ENCODE measurements at places on chromosomes 16 and 17.

- no peak for DNase-seq
Measured at GRCh38 chr16:49681217-49681883, 174.6 kb downstream of the ZNF423 start.

DNA sequence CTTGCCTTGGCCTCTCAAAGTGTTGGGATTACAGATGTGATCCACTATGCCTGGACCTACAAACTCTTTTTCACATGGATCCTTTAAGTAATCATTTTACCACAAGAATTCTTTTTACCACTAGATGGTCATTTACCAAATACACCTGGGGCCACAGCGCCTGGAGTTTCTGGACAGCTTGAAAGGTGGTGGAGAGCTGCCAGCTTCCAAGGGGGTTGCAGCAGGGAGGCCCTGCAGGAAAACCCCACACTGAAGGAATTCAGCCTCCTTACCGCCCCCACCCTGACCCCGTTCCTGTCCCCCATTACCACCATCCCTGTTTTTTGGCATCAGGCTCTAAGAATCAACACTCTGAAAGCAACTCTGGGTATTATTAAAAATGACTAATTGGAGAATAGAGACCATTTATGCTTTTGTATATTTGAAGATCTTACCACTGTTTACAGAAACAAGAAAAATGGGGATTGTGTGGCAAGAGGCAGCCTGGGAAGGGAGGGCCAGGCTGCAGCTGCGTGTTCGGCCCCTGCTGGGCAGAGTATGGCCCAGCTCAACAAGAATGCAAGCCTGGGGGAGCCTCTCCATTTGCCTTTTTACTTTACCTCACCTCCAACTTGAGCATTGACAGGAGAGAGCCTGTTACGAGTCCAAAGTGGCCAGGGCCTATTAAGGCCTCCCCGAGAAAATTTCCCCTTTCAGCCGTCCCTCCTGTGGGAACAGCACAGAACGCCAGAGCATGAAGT, 209.9 kb downstream of the ZFHX3 start:
- no peak for DNase-seq

DNA sequence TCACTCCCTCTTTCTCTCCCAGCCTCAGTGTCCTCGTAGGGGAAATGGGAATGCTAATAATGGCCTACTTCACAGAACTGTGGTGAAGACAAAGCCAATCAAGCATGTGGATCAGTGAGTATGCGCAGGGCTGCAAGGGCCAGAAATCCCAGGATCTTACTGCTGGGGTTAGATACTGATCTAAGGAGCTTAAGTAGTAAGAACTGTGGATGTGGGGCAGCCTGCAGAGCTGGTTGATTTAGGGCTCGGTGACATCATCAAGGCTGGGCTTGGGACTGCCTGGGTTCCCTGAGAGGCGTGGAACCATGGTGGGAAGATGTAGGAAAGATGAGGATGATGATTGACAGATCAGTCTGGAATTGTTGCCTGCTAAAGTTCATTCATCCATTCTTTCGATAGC, 25.6 kb downstream of the GOSR2 start:
- no peak for DNase-seq

DNA sequence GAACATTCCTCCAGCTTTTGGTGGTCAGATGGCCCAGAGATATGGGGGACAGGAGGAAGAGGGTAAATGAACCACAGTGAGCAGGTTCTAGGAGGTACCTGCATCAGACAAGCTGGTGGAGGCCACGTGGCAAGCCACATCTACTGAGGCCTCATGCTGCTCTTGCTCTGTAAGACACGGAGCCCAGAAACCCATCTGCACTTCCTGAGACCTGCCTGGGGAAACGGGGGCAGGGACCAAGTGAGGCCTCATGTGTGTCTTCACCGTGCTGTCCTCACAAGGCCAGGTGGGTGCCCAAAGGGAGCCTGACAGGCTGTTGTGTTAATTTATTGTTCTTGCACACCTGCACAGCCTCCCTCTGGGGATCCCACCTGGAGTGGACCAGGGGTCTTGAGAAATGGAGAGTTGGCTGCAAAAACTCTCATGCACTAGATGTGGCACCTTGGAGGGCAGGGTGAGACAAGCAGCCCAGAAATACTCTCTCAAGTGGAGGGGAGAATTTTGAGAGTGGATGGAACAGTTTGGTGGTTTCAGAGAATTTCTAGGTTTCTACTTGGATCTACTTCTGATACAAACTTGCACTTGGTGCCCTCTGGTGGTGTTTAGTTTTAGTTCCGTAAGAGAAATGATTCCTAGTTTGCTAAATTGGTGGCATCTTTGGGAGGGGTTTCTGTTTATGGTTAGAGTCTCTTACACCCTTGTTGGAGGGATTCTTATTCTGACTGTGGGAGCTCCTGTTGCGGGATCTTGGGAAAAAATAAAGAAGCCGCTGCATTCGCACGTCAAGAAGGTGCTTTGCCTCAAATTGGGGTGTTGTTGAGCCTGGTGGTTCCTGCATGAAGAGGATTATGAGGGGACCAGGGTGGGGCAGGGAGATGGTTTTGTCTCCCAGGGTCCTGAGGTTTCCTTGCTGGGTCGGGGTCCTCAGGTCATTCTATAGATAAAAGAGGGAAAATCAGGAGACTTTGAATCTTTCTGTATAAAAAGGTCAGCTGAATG, 47.5 kb downstream of the SLC6A2 start:
- peak; percentile 41 for DNase-seq

DNA sequence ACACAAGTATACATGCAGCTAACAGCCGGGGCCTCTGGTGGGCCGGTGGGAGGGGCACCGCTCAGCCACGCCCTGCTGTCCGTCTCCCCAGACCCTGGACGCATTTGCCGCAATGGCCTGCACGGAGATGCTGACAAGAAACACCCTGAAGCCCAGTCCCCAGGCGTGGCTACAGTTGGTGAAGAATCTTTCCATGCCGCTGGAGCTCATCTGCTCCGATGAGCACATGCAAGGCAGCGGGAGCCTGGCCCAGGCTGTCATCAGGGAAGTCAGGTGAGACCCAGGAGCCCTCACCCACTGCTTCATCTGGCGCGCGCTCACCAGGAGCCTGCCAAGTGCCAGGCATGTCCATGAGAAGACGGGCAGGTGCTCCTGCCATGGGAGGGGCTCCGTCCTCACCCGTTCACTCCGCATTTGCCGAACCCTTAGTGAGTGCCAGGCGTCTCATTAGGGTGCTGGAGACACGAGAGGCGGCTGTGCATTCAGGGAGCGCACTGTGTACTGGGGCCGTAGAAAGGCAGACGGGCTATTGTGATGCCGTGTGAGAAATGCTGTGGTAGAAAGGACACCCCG, 51.4 kb upstream of the ENDOV start:
- DNase-seq = no peak

DNA sequence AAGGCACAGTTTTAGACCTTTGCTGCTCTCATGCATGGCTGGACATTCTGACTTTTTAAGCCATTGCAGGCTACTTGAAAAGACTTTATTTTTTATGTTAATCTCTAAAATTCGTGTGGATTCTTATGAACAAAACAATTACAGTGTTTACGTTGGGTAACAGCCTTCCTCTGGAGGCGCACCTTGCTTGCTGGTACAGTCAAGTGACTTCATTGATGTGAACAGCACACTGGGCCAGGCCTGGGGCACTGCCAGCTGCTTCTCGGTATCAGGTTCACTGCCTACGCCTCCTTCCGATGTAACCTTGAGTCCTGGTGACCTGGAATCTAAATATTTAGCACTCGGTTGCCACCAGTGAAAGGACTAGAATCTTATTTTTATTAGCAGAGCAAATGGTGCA, 27.8 kb downstream of the MARCHF10 start:
- DNase-seq = no peak

- DNase-seq = no peak
Measured at GRCh38 chr17:42016411-42016831, 818 bp downstream of the DNAJC7 start.

GRCh38 chr17:43578699-43579565, 32.8 kb upstream of the ETV4 start:
- no peak for DNase-seq

GRCh38 chr16:49048557-49048956, 233.1 kb downstream of the CBLN1 start:
- DNase-seq = no peak

- DNase-seq = no peak
Measured at GRCh38 chr17:80647746-80648145, 103.1 kb downstream of the RPTOR start.

DNA sequence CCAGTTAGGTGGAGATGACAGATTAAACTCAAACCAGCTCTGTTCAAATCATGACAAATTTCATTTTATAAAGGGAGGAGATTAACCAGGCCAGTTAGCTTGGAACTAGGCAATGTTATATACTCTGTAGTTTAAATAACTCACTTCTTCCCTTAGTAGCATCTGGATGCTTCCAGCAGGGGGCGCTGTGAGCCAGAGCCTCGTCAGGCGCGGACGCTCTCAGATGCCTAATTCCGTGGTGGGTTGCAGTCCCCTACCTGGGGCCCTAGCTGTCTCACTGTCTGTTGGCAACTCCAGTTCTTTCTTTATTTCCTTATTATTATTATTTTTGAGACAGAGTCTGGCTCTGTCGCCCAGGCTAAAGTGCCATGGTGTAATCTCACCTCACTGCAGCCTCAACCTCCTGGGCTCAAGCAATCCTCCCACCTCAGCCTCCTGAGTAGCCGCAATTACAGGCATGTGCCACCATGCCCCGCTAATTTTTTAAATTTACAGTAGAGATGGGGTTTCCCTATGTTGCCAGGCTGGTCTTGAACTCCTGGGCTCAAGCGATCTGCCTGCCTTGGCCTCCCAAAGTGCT, 17.3 kb upstream of the WFDC1 start:
- peak; percentile 53 for DNase-seq

GRCh38 chr17:11138023-11138422, 103.0 kb upstream of the SHISA6 start:
- DNase-seq = no peak

- no peak for DNase-seq
Measured at GRCh38 chr16:47234-47633, 6.2 kb downstream of the POLR3K start.

DNA sequence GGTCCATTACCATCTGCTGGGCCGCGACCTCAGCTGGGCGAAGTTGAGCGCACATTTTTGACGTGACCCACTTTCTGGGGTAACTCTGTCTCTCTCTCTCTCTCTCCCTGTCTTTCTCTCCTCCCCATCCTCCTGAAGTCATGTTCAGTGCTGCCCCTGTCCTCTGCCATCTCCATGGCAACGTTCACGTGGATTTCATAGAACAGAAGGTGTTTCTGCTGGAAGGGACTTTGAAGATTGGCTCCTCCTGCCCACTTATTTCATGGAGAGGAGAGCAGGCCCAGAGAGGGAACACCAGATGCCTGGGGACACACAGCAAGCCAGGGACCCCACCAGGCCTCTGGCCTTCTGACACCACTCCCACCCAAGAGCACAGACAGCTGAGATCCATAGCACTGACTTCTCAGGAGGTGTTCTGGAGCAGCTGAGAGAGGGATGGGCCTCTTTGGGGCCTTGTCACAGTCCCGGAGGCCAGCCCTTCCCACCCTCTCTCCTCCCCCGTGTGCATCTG, 4.2 kb upstream of the CCNF start:
- no peak for DNase-seq

- no peak for DNase-seq
Measured at GRCh38 chr16:27922433-27922832, 141.1 kb downstream of the GSG1L start.

- DNase-seq = no peak
Measured at GRCh38 chr17:33983824-33984574, 271.1 kb upstream of the CCL2 start.

- DNase-seq = no peak
Measured at GRCh38 chr17:79873583-79873982, 34.3 kb upstream of the CBX4 start.

GRCh38 chr17:16418685-16419068, 3.3 kb downstream of the TRPV2 start:
- DNase-seq = no peak

- DNase-seq = no peak
Measured at GRCh38 chr16:69937465-69937951, 13.6 kb upstream of the CLEC18A start.

GRCh38 chr17:49312722-49313121, 49.3 kb downstream of the ZNF652 start:
- DNase-seq = no peak

- DNase-seq = no peak
Measured at GRCh38 chr17:49739641-49740271, 24.2 kb downstream of the FAM117A start.

GRCh38 chr17:72244956-72245355, 124.1 kb downstream of the SOX9 start:
- DNase-seq = no peak

GRCh38 chr16:59356709-59357108, 622.6 kb upstream of the GOT2 start:
- no peak for DNase-seq

GRCh38 chr17:50349243-50349600, 3.3 kb downstream of the XYLT2 start:
- no peak for DNase-seq

- DNase-seq = no peak
Measured at GRCh38 chr17:79485991-79486390, 124.9 kb downstream of the RBFOX3 start.

DNA sequence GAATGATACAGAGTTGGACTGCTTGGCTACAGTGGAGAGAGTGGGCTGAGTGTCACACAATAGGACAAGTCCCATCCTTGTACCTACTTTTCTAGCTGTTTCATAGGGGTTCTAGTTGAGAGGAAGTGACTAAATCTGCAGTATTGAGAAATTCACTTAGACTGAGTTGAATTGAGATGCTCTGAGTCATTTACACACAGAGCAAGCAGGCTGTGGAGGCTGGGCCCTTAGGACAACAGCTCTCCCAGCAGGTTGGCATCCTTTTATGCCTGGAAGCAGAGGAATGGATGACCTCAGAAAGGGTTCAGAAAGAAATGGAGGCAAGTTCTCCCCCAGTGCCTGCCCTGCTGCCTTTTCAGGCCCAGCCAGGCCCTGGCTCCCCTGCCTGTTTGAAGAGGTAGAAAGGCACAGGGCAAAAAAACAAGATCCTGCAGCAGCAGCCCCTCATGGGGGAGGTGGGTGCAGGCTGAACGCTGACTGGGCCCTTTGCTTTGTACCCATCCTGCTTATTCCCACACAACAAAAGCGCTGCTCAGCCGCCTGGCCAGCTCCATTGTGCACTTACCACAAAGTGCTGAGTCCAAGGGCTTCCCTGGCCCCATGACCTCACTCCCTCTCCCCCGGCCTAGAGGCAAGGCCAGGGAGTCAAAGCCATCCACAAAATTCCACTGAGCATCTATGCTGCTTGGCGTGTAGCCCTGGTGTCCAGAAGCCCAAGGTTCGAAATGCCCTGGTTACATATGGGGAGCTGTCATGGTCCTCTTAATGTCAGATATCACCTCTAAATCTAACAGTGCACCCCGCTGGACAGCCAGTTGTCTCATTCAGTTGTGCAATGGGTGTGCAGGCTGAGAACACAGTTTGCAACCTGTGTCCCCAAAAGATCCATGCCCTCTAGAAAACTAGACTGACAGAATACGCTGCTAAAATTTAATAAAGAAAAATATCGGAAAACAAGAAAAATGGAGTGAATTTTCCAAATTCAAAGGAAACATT, 5.4 kb upstream of the CRYBA1 start:
- no peak for DNase-seq

GRCh38 chr17:1487939-1488825, 4.3 kb downstream of the MYO1C start:
- DNase-seq = peak; percentile 78

DNA sequence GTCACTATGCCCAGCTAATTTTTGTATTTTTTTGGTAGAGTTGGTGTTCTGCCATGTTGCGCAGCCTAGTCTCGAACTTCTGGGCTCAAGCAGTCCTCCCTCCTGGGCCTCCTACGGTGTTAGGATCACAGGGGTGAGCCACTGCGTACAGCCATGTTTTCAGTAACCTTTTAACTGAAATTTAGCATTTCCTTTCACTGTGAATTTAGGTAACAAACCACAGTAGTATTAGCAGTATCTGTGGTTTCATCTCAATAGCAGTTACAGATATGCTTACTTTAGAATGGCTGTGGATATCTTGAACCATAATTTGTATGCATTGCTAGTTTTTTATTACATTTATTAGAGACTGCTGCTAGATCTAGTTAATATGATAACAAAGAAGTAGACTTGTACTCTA, 4.3 kb upstream of the RANGRF start:
- DNase-seq = no peak

Measured in right renal pelvis (tissue), 4 donors.